ENCODE measurements at places on chromosomes 7 and 10. TPM values are rescaled to one million over a fixed set of nuclear protein-coding genes. Genes with fewer than 3 reads are reported as not detected.

GRCh38 chr10:3982746-3983442 is 197.9 kb upstream of the KLF6 start:
- no peak for DNase-seq

- DNase-seq: no peak
Measured at GRCh38 chr10:133000648-133001047, 58.3 kb upstream of the CFAP46 start.

DNA sequence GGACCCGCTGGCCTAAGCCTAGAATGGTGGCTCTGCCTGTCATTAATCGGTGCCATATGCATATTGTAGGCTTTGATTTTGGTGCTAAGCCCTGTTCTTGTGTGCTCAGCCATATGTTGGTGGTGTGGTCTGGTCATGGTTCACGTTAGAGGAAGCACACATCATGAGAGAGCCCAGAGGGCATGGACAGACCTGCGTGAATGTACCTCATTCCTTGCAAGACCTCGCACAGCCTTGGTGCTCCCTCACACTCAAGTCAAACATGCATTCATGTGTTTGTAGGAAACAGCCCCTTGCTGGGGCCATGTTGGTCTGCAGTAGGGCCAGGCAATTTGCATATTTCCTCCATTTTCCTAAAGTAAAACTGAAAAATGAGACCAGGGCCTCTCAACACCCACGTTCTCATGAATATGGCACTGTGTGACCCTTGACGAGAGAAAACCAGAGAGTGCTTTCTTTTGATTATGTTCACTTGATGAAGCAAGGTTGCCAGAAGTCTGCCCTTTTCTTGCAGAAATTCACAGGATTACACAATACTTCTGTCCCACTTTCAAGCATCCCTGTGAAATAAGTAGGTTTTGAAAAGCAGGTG is 268.7 kb downstream of the CELF2 start:
- DNase-seq: no peak

GRCh38 chr7:128530855-128531104 is 54.2 kb downstream of the METTL2B start:
- no peak for DNase-seq

GRCh38 chr7:131231381-131232220 is 96.1 kb upstream of the MKLN1 start:
- DNase-seq: no peak

UTF1 gene
- not detected for total RNA-seq

LBX1 gene
- total RNA-seq: not detected

GRCh38 chr7:143399151-143399550 is 9.5 kb downstream of the EPHA1 start:
- no peak for DNase-seq

- no peak for DNase-seq
Measured at GRCh38 chr10:70662362-70663220, 9.7 kb upstream of the ADAMTS14 start.

GRCh38 chr7:24039991-24040624 is 243.9 kb upstream of the NPY start:
- no peak for DNase-seq

AKR1D1 gene
- 0.13 TPM for total RNA-seq
